ENCODE measurements at places on chromosomes 16 and 17.

DNA sequence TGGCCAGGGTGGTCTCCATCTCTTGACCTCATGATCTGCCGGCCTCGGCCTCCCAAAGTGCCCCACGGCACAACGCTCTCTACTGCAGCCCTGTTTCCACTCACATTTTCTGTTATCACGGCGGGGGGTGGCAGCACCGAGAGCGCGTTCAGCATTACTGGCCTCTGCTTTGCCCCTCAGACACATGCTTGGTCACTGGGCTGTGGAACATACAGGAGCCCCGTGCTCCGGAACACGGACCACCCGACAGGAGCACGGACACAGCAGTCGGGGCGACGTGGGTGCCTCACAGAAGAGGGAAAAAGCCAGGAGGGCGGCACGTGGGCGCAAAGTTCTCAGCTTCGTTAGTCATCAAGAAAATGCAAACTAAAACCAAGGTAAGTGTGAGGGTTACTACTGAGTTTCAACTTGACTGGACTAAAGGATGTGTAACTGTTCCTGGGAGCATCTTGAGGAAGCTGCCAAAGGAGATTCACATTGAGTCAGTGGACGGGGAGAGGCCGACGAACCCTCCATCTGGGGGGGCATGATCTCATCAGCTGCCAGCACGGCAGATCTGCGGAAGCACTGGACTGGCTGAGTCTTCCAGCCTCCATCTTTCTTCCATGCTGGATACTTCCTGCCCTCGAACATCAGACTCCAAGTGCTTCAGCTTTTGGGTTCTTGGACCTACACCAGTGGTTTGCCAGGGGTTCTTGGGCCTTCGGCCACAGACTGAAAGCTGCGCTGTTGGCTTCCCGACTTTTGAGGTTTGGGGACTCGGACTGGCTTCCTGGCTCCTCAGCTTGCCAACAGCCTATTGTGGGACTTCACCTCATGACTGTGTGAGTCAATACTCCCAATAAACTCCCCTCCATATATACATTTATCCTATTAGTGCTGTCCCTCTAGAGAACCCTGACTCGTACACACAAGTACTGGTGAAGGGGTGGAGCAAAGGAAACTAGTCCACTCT is 106.8 kb downstream of the ZNF778 start:
- no peak for DNase-seq

- no peak for DNase-seq
Measured at GRCh38 chr16:57723170-57723569, 12.4 kb upstream of the KATNB1 start.

GRCh38 chr17:77332981-77333685 is 192.4 kb downstream of the SEC14L1 start:
- DNase-seq: no peak

- no peak for DNase-seq
Measured at GRCh38 chr17:7840875-7841274, 6.9 kb downstream of the KDM6B start.

DNA sequence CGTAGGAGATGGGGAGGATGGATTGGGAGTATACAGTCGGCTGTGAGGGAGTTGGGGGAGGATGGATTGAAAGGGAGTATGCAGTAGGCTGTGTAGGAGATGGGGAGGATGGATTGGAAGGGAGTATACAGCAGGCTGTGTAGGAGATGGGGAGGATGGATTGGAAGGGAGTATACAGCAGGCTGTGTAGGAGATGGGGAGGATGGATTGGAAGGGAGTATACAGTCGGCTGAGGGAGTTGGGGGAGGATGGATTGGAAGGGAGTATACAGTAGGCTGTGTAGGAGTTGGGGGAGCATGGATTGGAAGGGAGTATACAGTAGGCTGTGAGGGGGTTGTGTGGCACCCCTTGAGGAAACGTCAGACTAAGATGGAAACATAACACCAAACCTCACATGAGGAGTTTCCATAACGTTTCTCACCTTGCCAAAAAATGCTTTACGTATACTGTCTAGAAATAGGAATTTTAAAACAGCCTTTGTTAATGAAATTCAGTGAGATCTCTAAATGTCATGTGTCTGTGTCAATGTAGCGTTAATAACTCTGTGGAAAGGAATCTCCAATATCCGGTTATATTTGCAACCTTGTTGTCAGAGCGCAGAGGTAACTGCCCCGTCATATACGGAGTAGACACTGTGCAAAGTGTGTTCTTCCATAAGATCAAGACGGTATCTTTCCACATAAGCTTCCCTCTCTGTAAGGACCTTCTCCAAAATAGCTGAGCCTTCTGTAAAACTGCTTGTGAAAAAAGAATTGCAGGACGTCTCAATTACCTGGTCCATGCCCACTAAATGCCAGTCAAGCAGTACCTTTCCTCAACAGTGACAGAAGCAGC is 6.3 kb upstream of the VPS53 start:
- DNase-seq: no peak

DNA sequence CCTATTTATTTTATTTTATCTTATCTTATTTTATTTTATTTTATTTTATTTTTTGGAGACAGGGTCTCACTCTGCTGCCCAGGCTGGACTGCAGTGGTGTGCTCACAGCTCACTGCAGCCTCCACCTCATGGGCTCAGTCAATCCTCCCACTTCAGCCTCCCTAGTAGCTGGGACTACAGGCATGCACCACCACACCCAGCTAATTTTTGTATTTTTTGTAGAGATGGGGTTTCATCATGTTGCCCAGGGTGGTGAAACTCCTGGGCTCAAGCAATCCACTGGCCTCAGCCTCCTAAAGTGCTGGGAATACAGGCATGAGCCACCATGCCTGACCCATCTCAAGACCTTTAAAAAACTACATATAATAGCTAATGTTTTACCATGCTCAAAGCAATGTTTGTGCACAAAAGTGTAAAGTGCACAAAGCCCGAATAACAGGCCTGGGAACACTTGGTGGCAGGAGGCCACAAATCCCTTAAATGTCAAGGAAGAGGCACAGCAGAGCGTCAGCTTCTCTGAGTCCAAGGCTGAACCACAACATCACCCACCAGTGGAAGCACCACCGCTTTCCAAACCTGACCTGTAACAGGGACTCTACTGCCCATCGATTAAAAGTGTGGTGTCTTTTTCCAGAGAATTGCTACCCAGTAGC is 30.6 kb upstream of the SLC39A11 start:
- no peak for DNase-seq

DNA sequence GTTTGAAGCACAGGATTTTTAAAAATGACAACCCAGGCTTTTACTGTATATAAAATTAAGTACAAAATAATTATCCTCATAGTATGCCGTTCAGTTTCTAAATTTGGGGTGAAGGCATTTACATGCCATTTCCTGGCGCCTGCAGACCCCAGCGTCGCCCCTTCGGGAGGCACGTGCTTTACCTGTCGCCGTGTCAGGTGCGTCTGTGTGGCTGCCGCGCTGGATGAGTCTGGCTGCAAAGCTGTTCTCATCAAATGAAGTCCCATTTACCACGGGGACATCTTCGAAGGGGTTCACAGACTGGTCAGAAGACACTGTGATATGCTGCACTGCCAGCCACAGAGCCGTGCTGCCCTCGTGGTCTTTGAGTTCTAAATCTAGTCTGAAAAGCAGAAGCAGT is 51.8 kb downstream of the CYB5D2 start:
- no peak for DNase-seq

GRCh38 chr16:81921843-81922584 is 89.3 kb downstream of the SDR42E1 start:
- no peak for DNase-seq

DNA sequence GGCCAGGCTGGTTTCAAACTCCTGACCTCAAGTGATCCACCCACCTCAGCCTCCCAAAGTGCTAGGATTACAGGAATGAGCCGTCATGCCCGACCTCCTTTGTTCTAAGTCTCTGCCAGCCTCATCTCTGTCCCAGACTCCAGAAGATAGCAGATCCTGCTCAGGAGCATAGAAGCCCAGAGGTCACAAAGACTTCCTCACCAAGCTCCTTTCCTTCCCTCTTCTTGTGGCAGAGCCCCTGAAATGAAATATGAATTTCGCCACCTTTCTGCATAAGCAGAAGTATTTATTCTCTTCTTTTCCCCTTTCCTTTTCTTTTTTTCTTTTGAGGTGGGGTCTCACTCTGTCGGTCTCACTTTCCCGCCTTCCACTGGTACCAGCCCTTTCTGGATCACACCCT is 11.5 kb upstream of the PIPOX start:
- no peak for DNase-seq

- no peak for DNase-seq
Measured at GRCh38 chr16:80407265-80407987, 133.4 kb upstream of the DYNLRB2 start.

GRCh38 chr17:34252444-34253138 is 2.5 kb upstream of the CCL2 start:
- no peak for DNase-seq

DNA sequence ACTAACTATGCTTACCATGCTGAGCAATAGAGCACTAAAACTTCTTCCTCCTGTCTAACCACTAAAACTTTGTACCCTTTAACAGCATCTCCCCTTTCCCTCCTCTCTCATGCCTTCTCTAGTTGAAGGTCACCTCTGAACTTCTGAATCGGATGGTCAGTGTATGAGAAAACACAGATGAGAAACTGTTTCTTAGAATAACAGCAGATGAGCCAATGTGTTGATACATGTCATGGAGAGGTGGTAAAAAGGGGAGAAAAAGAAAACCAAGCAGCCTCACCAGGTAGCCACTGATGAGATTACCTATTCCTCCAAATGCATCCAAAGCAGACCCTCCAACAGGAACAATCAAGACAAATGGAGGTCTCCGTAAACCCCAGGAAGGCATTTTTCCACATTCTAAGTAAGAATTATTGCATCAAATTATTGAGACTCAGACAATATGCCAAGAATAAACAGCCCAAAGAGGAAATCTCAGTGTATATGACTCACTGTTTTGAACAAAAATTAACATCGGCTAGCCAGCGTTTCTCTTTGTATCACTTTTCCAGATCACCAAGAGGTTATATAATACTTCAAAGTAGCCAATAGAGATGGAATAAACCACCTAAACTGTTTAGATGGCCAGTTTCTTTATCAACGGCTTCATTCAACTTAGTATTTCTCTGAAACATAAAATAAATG is 793.3 kb upstream of the SOX9 start:
- no peak for DNase-seq

All from Panc1 (cell line).